ENCODE measurements at places on chromosomes 7 and 10.

DNA sequence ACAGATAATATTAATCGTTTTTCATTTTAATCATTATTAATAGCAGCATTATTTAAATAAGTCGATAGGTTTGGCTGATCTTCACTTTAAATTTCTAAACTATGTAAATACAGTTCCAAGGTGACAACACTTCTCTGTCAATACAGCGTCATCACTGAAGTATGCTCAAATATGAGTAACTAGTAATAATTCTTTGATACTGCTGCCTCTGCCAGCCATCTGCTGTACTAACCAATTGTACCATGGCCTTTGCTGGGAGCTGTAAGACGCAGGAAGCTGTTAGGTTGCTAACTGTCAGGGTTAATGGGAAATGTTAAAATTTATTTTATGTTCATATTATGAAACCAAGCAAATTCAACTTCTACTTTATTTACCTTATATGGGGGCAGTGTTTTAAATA lies 1650.5 kb upstream of the LRRTM3 start:
- DNase-seq = no peak

DNA sequence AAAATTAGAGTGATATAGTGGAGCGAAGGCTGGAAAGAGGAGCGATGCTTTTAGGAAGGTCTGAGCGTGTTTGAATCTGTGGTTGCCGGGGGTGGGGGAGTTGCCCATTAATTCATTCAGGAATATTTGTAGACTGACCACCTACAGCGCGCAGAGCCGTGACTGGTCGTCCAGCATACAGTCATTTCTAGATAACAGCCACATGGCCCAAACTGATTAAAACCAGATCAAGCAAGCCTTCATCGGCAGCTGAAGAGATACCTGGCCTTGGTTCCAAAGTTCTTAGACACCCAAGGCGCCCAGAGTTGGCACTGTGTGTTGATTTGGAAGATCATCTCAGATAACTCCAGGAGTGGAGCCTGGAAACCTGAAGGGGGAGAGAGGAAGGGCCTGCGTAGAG lies 1.7 kb downstream of the PROSER2 start:
- no peak for DNase-seq

- DNase-seq = no peak
Measured at GRCh38 chr10:58806970-58807628, 294.4 kb downstream of the BICC1 start.

DNA sequence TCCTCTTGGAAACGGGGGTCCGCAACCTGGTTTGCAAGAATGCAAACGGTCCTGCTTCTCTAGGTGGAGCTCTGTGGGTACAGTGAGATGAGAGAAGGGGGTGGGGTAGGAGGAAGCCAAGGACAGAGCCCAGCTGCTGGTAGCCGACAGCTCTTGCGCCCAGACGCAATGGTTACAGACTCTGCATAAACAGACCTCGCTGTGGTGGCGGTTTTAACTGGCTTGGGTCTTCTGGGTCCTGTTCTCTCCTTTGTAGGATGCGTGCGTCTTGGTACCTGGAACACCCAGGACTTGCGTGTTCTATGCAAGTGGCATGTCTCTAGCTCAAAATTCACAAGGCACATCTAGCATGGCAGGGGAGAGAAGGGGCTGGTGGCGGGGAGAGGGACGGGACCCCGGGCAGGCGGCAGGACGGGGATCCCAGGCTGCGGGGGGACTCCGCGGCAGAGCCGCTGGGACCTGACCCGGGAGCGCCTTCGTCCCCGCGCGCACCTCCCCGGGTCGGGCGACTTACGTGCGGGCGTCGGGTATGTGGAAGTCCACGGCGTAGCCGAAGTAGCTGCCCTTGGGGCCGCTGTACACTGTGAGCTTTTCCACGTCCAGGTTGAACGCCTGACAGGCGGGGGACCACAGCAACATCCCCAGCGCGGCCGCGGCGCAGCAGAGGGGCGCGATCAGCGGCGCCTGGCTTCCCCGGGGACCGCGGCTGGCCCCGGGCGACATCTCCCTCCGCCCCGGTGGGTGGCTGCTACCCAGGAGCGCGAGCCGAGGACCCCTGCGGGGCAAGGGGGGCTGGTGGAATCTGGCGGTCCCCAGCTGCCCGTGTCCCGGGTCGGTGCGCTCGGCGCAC lies 448 bp downstream of the ITGA8 start:
- DNase-seq = no peak

Data from foreskin fibroblast (primary cell).